GF-D8 (cell line): ENCODE measurements at places on chromosomes 4 and X.

DNA sequence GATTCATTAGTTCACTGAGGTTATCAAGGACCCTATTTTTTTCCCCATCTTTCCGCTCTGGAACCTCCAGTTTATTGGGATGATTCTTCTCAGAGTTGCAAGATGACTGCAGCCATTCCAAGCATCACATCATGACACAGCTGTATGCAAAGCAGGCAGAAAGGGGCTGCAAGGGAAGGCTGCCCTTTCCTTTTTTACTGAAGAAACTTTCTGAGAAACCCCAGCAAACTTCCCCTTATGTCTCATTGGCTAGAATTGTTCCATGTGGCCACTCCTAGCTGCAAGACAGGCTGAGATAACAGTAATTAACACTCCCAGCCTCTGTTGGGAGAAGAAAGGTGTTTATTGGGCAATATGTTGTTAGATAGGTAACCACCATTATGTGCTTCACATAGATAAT is 102.6 kb downstream of the SATL1 start:
- no peak for DNase-seq

DNA sequence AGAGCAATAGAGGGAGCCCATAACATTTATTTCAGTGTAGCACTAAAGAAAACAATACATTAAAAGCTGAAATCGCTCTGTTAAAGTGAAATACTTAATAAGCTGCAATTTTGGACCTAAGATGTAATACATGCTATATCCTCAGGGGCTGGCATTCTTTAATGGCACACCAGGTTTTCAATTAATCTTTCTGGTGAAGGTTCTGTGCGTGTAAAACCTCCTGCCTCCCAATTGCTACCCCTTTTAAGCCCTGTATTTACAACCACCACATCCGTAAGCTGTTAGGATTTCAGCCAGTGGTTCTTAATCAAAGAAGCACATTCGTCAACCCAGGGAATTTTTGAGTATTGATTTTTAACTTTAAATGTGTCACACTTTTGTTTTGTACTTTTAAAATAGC is 7.6 kb upstream of the COMMD8 start:
- DNase-seq: no peak

DNA sequence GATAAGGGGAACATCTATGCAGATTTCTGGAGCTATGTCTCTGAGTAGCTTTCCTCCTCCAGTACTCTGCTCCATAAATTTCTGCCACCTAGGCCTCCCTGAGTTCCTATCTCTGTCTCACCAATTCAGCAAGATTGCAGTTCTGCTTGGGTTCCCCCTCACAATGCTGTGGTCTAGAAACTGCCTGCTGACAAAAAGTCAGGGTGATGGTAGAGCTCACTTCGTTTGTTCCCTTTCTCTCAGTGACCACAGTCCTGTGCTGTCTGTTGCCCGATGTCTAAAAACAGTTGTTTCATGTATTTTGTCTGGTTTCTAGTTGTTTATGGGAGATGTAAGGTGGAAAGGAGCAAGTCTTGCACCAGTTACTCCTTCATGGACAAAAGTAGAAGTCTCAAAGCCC is 41.1 kb downstream of the AMMECR1 start:
- no peak for DNase-seq

GRCh38 chr4:94284889-94285288 is 57.7 kb downstream of the HPGDS start:
- DNase-seq: no peak

DNA sequence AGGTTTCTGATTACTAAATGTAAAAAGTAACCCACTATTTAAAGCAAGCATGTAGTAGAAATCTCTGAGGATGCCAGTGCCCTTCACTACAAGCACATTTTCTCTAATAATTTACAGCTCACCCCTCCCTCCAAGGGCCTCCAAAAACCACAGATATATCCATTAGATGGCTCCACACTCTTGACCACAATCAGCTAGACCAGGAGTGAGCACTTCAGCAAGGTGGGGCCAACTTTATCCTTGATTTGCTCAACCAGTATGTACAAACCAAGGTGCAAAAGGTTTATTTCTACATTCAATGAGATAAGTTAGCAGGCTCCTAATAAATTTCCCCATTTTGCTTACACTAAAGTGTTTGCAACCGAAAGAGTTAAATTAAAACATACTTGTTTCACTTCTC is 35.8 kb downstream of the RFC1 start:
- DNase-seq: no peak
